ENCODE measurements at places on chromosomes 5 and 9.

- DNase-seq, result no peak
These were observed 327.8 kb downstream of the ADGRV1 start for GRCh38 chr5:90886381-90886780.

GRCh38 chr9:107600060-107600573 lies 110.5 kb upstream of the KLF4 start:
- peak; percentile 41 for DNase-seq

DNA sequence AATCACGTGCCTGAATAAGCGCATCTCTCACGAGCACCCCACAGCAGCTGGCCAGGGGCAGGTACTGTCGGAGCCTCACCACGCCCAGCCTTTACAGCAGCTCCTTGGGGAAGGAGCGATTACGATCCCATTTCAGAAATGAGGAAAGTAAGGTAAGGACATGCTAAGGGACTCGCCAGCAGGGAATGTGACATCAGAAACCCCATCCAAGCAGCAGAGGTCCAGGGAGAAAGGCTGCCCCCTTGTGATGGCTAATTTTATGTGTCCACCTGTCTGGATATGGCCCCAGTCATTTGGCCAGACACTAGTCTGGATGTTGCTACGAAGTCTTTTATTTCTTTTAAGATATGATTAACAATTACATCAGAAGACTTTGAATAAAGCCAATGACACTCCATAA lies 77.3 kb downstream of the UBE2QL1 start:
- DNase-seq, result no peak

- no peak for DNase-seq
These were observed 8.8 kb upstream of the TGFBI start for GRCh38 chr5:136020001-136020382.

DNA sequence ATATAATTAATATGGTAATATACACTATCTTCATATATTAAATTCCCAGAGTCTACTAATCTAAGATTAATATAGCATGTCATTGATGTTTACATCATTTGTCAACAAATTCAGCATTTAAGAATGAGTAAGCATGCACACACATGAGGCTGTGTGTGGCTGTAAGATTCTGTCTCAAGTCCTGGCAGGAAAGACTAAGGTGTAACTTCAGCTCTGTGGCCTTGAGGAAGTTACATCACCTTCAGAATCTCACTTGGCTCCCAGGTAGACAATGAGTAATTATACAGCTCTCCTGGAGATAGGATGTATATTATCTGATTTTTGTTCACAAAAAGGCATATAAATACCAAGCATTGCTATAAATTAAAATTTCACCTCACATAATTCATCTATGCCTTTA lies 119.4 kb upstream of the IQGAP2 start:
- no peak for DNase-seq

DNA sequence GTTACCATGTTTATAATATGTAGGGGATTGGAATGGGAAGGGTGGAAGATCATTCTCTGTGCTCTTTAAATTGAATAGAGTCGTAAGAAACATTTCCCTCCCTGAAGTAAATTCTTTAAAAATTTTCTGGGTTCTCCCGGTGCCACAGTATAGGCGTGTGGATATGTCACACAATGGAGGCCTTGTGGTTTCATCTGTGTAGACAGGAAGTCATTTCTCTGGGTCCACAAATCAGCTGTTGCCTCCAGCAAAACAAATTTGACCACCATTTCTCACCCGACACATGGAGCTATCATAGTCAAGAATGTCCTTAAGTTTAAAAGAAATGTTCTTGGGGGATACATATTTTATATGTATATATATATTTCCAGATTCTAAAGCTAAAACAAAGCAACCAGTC lies 17.4 kb downstream of the CEP78 start:
- DNase-seq, result no peak

- no peak for DNase-seq
These were observed 39.0 kb upstream of the CD180 start for GRCh38 chr5:67235399-67236110.

GRCh38 chr9:18857769-18858168 lies 175.2 kb downstream of the SAXO1 start:
- no peak for DNase-seq

- no peak for DNase-seq
These were observed 18.5 kb downstream of the PPARGC1B start for GRCh38 chr5:149748471-149749094.

GRCh38 chr5:98307811-98308210 lies 465.7 kb upstream of the RGMB start:
- DNase-seq, result no peak

DNA sequence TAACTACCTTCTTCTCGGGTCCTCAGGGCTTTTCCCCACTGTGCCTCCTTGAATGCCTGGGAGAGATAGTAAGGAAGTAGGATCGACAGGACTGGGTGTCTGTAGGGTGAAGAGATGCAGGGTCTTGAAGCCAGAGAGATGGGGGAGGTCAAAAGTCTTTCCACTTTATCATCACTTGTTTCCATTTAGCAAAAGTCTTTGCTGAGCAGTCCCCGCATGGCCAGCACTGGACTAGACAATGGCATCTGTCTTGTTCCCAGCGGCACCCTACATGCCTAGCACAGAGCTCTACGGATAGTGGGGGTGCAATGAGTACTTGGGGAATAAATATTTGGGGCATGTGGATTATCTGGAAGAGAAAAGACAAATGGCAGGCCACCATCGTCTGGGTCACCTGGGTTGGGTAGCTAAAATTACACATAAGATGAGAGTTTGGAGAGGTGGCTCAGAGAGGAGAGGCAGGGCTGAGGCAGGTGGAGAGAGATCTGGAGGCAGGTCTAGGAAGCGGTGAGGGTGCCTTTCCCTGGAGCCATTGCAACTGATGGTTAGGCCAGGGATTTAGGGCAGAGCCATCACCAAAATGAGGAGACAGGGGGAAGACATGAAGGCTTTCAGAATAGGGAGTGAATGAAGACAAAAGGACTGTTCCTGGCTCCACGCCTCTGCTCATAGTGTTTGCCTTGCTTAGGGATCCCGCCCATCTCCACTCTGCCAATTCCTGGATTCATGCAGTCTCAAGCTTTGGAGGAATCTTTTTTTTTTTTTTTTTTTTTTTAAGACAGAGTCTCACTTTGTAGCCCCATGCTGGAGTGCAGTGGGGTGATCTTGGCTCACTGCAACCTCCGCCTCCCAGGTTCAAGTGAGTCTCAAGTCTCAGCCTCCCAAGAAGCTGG lies 250.8 kb upstream of the KLF4 start:
- DNase-seq, result peak; percentile 76

DNA sequence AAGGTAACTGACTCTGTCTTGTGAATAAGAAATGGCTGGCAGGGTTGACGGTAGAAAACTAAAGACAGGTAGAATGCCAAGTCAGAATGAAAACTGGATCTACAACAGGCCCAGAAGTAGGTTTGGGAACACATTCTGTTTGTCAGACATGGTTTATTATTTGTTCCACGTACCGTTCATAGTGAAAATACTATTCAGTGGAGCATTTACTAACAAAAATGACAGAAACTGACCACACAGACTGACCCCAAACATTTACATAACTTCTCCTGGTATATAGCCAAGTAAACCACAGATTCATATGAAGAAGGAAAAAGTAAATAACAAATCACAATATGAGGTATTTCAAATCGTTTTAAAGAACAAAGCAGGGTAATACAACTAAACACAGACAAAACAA lies 73.7 kb downstream of the SLC38A9 start:
- no peak for DNase-seq

DNA sequence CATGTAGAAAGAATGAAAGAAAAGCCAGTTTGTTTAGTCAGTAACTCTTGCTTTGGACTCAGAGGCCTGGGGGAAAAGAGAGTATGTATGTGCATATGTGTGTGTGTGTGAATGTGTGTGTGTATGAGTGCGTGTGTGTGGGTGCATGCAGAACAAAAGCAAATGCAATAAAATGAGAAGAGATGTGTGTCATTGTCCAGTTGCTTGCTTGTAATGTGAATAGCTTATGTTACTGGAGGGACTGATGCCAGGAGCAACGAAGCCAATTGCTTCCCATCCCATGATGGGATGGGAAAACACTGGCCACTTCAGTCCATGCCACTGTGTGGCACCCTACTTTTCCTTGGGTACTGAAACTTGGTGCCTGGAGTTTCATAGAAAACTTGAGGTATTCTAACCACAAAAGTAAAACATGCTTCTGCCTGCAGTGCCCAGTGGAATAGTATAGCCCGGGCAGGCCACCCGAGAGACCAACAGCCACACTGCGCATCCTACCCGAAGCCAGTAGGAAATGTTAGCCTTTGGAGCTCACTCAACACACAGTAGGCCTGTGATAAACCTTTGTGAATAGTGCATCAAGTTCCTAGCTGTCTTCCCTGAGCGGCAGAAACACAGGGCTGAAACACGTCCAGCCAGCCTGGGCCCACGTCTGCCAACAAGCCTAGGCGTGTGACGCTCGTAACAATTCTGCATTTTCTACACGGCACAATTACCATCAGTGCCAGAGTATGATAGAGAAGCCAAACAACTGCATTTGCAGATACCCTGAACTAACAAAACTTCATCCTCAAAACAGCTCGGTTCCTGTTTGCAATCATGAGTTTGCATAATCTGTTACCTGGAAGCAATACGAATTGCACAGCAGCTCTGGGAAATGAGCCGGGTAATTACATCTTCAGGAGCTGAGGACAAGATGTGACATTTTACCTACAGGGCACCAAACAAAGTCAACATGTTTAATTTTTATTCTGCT lies 198.1 kb downstream of the SYK start:
- no peak for DNase-seq

DNA sequence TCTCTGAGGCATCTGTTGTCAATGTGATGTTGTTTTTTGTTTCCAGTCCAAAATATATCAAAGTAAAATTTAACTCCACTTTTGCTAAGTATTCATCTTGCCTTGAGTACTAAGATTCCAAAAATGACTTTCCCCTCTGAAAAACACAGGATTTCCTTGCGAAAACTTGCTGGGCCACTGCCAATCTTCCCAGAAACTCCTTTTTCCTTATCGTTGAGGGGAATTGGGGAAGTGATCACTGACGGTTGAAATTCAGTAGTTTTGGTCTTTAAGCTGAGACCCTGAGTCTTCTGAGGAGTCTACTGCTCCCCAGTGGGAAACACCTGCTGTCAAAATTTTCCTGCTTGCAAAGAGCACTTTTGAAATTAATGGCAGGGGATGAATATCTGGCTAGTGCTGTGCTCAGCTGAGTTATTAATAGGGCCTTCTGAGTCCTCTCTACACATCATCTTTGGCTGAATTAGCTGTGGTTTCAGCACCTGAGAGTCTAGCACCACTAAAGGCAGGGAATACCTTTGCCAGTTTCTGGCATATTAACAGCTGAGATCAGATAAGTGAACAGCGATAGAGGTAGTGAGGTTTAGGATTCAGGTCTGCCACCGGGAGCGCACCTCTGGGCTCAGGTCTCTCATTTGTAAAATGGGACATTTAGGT lies 18.0 kb downstream of the TLR4 start:
- no peak for DNase-seq

- DNase-seq, result no peak
These were observed 672 bp downstream of the PAXX start for GRCh38 chr9:136992819-136993369.

GRCh38 chr9:16368237-16369087 lies 502.0 kb downstream of the BNC2 start:
- no peak for DNase-seq

GRCh38 chr5:75057561-75057960 lies 5.2 kb upstream of the GCNT4 start:
- DNase-seq, result no peak

- DNase-seq, result no peak
These were observed 19.4 kb downstream of the OGN start for GRCh38 chr9:92385001-92385400.

GRCh38 chr9:20474496-20474895 lies 147.8 kb downstream of the MLLT3 start:
- DNase-seq, result no peak

GRCh38 chr9:123761905-123762605 lies 167.9 kb downstream of the DENND1A start:
- no peak for DNase-seq

DNA sequence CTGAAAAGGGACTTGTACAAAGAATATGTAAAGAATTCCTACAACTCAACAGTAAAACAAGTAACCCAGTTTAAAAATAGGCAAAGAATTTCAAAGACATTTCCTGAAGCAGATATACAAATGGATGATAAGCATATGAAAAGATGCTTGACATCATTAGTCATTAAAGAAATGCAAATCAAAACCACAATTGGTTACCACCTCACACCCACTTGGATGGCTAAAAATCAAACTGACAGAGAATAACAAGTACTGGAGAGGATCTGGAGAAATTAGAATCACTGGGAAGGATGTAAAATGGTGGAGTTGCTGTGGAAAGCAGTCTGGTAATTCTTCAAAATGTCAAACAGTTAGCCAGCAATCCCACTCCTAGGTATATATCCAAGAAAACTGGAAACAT lies 12.5 kb upstream of the FOXE1 start:
- DNase-seq, result no peak

DNA sequence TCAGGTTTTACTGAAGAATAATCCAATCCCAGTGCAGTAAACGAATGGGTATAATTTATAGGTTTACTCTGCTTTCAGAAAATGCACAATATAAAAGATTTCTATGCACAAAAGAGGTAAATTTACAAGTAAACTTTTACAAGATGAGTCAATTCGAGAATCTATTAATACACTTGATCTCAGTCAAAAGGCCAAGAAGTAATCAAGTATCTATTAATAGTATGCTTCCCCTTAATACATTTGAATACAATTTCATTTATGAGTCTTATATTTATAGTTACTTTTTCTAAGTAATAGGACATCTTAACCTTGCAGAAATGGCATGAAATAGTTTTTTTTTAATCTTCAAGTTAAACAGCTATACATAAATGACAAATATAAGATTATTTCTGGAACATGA lies 355.2 kb upstream of the EFNA5 start:
- no peak for DNase-seq

DNA sequence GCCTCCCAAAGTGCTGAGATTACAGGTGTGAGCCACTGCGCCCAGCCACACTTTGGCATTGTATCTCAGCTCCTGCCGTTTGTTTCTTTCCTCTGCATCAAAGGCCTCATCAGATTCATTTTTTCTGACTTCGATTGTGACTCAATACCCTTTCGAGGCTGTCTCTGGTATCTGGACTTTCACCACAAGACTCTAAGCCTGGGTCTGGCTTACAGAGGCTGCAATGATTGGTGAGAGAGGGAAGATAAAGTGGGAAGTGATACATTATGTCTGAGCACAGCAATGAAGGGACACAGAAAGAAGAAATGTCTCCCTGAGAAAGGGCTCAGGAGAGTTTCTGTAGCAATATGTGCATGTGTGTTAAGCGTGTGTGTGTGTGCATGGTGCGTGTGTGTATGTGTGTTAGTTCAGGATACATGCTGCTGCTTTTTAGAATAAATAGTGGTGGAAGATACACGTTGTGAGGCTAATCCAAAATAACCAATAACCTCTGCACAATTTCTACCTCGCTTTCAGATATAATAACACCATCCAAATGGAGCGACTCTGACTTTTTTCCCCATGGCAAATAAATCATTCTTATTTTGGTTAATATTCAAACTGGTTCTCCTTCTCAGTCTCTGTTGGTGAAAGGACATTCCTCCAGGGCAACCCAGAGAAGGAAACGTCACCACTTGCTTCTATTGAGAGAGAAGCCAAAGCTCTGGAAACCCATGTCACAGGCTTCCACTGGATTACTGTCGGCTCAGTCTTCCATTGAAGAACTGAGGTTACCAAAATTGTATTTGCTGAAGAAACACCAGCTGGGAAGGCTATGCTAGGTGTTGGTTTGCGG lies 8.1 kb upstream of the DAB2 start:
- no peak for DNase-seq

All from ovary (tissue), 10 donors.